ENCODE measurements at places on chromosomes 3 and 15.

DNA sequence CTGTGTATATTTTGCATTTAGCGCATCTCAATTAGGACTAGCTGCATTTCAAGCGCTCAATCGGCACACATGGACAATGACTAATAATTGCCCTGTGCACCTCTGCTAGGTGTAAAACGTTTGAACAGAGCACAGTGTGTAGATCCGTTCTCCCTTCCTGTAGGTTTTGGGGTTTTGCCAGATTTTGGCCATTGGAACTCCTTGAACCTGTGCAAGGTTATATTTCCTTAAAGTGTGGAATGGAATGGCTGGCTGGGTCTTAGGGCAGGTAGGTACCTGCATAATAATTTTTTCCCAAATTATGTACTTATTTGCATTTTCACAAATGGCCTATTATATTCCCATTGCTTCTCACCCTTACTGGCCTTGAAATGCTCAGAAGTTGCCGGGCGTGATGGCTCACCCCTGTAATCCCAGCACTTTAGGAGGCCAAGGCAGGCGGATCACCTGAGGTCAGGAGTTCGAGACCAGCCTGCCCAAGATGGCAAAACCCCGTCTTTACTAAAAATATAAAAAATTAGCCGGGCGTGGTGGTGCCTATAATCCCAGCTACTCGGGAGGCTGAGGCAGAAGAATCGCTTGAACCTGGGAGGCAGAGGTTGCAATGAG lies 777 bp downstream of the RNU5B-1 start:
- DNase-seq = no peak

DNA sequence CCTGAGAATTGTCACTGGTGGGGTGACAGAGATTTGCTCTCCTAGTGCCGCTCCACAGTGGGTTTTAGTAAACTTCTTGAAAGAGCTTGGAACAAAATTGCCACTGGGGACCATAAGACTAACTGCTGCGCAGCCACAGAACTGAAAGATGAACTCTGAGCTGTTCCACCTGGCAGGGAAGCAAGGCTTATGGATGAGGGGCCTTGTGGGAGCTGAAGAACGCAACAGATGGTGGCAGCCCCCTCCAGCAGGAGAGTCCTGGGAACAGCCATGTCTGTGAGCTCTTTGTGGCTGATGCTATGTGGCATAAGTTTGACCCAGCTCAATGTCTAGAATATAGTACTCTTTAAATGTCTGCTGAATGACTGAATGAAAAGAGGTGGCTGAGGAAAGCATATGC lies 66.8 kb upstream of the C2CD4B start:
- DNase-seq = no peak

DNA sequence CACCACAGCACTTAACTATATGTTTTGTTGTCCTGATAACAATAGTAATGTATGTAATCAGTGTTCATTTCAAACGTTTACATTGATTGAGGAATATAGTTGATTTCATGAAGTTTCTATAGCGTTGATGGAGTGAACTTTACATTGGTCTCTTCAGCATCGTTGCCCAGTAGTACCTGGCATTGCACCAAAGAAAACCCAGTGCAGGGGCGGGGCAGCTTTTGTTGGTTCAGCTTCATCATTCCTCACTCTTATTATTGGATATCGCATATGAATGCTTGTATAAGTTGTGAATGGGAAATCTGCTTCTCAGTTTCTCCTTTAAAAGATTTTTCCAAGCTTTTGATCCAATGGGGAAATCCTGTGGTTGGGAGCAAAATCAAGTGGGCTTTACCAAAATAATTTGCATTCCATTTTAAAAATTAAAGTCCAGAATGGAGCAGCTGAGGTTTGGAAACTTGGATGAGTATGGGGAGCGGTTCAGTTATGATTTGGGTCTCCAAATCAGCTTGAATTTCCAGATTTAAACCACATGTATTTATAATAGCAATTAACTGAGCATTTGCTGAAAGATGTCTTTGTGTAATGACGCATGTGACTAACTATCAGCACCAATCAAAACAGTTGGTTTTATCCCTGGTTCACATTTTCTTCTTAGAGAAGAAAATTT lies 213.7 kb downstream of the ALCAM start:
- DNase-seq = no peak

DNA sequence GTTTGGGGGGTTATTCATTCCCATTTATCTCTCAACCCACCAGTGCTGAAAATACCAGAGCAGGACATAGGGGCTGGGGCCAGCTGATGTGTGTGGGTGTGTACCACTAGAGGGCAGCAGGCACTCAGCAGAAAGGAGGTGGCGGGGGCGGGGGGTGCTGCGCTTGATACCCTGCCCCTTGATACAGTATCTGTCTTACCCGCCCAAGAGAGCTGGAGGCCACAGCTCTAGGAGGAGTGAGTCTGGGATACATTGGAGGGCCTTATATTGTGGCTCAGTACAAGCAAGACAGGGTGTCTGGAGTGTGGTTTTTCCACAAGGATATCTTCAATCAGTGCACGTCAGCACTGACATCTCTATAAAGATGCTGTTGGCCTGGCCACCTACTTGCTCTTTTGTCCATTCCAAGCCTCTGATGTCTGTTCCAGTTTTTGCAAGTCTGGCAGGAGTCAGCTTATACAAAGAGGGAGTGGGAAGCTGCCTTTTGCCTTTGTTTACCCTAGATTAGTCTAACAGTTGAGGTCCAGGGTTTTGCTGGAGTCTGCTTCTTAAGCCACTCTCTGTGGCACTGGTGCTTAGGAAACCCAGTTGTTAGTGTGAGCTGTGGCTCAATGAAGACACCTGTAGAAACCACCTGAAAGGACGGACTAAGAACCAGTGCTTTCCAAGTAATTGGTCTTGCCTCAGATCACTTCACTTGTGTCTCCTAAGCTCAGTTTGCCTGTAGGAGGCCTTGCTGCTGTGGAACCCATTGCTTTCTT lies 1.5 kb upstream of the RBM15B start:
- DNase-seq = peak; percentile 25

- DNase-seq = no peak
Measured at GRCh38 chr15:89783861-89784685, 7.9 kb downstream of the MESP2 start.

- DNase-seq = no peak
Measured at GRCh38 chr15:65827065-65827464, 35.0 kb upstream of the DENND4A start.

- no peak for DNase-seq
Measured at GRCh38 chr15:90414408-90415028, 26.5 kb downstream of the IQGAP1 start.

DNA sequence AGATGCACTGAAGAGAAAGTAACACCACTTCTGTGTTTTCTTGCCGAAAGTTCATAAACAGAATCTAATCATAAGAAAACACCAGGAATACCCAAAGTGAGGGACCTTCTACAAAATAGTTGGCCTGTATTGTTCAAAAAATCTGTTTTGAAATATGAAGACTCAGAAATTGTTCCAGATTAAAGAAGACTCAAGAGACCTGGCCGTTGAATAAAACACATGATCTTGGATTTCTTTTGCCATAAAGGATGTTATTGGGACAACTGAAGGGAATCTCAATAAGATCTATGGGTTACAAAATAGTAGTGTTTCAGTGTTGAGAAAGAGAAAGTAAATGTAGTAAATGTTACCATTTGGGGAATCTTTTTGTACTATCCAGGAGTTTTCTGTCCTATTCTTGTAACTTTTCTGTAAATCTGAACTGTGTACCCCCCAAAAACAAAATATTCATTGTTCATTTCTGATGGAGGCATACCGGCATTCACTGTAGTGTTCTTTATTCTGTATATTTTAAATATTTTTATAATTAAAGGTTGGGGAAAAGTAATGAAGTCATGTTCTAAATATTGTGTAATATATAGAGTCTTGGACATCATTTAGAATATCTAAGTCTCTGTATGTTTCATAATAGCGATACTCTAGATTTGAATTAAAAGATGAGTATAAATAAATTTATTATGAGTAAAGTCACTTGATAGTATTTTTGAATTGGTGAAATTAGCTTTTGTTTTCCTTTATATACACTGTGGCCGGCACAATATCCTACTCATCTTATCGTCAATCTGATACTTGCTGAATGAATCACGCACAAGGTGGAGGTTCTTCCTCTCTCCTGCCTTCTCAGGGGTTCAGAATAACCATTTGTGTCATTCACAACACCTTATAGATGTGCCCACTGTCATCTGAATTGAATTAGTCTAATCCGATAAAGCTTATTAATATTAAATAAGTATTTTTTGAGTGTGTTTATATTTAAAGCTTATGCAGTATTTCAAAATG lies 66.7 kb downstream of the TRAK1 start:
- DNase-seq = no peak

DNA sequence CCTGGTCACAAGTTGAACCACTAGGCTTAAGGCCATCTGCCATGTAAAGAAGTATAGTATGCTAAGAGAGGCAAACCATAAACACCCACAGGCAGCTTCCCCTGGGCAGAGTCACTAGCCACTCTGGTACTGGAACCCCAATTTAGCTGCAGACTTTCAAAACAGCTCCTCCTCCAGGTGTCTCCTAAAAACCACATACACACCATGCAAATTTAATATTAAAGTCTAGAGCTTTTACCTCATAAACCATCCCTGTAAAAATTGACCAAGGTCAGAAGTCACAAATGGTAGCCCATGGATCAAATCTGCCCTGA lies 99.1 kb upstream of the STT3B start:
- no peak for DNase-seq

DNA sequence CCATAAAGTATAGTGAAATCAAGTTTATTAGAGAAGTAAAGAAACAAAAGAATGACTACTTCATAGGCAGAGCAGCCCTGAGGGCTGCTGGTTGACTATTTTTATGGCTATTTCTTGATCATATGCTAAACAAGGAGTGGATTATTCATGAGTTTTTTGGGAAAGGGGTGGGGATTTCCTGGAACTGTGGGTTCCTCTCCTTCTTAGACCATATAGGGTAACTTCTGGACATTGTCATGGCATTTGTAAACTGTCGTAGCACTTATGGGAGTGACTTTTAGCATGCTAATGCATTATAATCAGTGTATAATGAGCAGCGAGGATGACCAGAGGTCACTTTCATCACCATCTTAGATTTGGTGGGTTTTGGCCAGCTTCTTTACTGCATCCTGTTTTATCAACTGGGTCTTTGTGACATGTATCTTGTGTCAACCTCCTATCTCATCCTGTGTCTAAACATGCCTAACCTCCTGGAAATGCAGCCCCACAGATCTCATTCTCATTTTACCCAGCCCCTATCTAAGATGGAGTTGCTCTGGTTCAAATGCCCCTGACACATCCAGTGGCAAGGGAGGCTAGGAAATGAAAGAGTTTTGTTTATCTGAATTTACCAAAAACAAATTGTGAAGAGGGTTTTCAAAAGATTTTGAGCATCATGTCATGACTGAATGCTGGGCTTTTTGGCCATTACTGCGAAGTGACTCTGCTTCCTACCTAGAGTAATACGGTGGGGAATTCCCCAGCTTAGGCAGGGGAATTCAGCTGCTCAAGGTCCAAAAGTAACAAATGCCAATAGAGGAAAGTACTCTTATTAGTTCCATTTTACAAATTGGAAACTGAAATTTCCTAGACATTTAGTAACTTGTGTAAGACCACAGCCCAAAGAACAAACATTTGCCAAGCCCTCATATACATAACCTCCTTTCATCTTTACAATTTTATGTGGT lies 6.2 kb upstream of the SPSB4 start:
- DNase-seq = no peak

GRCh38 chr3:189728915-189729314 lies 97.7 kb downstream of the TP63 start:
- DNase-seq = no peak

- DNase-seq = no peak
Measured at GRCh38 chr15:57376696-57377477, 582 bp downstream of the CGNL1 start.

DNA sequence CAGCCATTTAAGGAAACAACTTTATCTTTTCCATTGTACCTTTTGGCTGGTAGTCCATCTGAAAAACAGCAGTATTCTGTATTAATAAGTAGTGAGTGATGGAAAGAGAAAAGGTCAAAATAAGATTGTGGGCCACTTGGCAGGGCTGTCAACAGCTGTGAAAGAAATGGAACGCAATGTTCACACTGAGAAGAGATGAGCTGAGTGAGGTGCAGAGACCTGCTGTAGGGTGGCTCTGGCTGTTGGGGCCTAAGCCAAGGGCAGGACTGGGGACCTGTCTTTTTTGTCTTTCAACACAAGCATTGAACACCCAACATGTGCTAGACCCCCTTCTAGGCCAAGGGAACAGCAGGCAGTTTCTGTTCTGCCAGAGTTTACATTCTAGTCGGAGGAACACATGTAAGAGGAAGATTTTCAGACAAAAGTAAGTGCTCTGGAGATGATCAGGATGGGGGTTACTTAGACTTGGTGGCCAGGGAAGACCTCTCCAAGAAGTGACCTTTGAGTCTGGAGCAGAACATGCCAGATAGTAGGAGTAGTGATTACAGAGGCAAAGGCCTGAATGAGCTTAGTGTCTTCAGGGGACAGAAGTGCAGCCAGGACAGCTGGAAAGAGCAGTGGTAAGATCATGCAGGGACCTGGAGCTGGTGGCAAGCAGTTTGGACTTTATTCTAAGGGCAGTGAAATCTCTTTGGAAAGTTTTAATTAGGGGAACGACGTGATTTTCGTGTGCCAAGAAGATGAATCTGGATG lies 29.6 kb downstream of the TSEN2 start:
- DNase-seq = no peak

GRCh38 chr3:113630956-113631542 lies 65.4 kb downstream of the USF3 start:
- no peak for DNase-seq

- DNase-seq = no peak
Measured at GRCh38 chr15:80487839-80488390, 83.7 kb downstream of the ARNT2 start.

DNA sequence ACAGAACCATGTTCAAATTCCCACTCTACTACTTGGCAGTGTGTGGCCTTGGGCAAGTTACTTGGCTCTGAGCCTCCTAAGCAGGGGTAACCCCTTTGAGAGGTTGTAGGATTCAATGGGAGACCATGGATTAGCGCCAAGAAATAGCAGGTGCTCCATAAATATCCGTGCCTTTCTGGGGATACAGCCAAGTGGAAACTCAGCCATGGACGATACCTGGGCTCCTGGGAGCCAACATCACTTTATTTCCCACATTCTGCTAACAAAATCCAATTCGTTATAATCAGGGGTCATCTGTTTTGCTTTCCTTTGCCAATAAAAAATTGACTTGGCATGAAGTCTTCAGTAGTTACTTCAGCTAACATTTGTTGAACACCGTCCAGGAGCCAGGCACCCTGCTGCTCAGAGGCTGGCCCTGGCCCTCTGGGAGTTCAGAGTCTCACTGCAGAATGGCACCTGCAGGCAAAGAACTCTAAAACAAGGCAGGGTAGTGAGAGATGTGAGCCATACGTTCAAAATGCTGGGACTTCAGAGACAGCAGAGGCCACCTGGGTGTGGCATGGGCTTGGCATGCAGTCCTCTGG lies 42.3 kb downstream of the ZDHHC19 start:
- DNase-seq = no peak

GRCh38 chr3:112634786-112635541 lies 6.0 kb downstream of the CCDC80 start:
- no peak for DNase-seq

DNA sequence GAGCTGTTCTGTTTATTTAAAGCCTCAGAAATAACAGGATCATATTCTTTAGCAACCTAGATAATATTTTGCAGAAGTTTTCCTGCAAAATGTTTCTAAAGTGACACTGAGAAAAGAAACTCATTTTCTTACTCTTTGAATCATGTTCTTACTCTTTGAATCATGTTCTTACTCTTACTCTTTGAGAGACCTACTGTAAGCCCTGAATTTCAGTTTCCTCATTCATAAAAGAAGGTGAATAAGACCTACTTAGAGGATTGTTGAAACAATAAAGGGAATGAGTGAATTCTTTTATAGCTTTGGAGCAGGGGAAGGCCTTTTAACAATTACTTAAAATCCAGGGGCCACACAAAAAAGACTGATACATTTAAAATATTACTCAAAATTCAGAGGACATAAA lies 221.7 kb upstream of the CMC1 start:
- no peak for DNase-seq

Measured in K562 (cell line).